ENCODE measurements at places on chromosomes 1 and 21. TPM values are rescaled to one million over a fixed set of nuclear protein-coding genes. Genes with fewer than 3 reads are reported as not detected.

DNA sequence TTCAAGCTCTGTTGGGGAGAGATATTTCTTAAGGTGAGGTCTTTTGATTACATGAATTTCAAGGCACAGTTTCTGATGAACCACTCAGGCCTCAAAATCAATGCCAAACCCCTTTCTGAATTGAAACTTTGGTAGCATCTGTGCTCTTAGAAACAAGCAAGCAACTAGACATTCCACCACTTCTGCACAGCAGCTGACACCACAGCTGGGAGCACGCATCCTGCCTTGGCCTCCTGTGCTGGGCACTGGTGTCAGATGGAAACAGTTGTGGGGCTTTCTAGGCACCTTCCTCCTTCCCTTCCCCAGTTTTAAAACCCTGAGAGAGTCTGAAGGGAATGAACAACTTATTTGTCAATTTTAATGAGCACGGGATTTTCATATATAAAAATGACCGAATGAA lies 360.2 kb downstream of the ADGRL2 start:
- no peak for DNase-seq

The TNFRSF4 gene
- total RNA-seq, result not detected

The JAM2 gene
- total RNA-seq, result 1.9 TPM

GRCh38 chr1:217891966-217892365 lies 260.8 kb downstream of the SPATA17 start:
- no peak for DNase-seq

GRCh38 chr1:166031932-166032571 lies 134.7 kb downstream of the FAM78B start:
- DNase-seq, result no peak

GRCh38 chr1:109767637-109768334 lies 4.1 kb upstream of the EPS8L3 start:
- DNase-seq, result no peak
